ENCODE measurements at places on chromosomes 6 and 20. TPM values are rescaled to one million over a fixed set of nuclear protein-coding genes. Genes with fewer than 3 reads are reported as not detected.

GRCh38 chr6:7784248-7784647 is 58.3 kb downstream of the BMP6 start:
- no peak overlapping the region for H3K4me3 ChIP-seq
- peaks cover 37% of the 10 kb centered on the region for H3K4me1 ChIP-seq
- DNase-seq, result no peak
- H3K27ac ChIP-seq, result no peak overlapping the region

- peaks cover 5% of the 10 kb centered on the region for H3K27me3 ChIP-seq
- no peaks in the 10 kb centered on the region for H3K36me3 ChIP-seq
- DNase-seq, result no peak
- no peak overlapping the region for H3K4me3 ChIP-seq
- H3K4me1 ChIP-seq, result no peaks in the 10 kb centered on the region
Measured at GRCh38 chr6:122604676-122605075, 5.5 kb upstream of the PKIB start.

SLPI gene
- total RNA-seq, result 1.7 TPM

FERMT1 gene
- total RNA-seq, result 4.2 TPM

- H3K27ac ChIP-seq, result no peak overlapping the region
- no peaks in the 10 kb centered on the region for H3K4me1 ChIP-seq
- no peaks in the 10 kb centered on the region for H3K36me3 ChIP-seq
- no peak for DNase-seq
- no peaks in the 10 kb centered on the region for H3K27me3 ChIP-seq
- H3K4me3 ChIP-seq, result no peak overlapping the region
Measured at GRCh38 chr6:167266830-167267555, 24.1 kb upstream of the UNC93A start.

GRCh38 chr6:33171880-33172687 is 20.2 kb downstream of the COL11A2 start:
- H3K4me1 ChIP-seq, result no peaks in the 10 kb centered on the region
- no peak overlapping the region for H3K4me3 ChIP-seq
- H3K36me3 ChIP-seq, result no peaks in the 10 kb centered on the region

DNA sequence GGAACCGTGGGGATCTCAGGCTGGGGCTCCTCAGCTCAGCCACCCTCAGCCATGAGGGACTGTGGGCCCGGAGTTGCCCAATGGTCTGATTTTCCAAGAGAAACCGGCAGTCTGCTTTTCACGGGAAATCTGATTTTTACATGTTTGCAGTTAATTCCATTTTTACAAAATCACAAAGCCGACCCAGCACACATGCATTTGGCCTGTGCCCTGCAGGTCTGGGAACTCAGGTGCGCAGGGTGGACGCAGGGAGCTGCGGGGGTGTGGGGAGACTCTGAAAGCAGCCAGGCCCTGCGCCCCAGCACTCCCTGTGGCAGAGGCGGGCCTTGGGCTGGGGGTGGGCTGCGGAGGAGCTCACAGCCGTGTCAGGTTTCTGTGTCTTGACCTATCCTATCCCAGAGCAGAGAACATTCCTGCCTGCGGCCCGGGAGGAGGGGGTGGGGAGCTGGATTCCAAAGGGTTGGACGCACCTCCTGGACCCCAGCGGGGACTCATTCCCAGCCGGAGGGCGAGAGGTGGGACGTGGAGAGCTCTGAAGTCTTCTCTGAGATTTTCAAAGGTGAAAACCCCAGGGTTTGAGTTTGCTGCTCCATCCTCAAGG is 60.6 kb downstream of the ADNP start:
- DNase-seq, result no peak
- H3K36me3 ChIP-seq, result no peaks in the 10 kb centered on the region
- H3K4me1 ChIP-seq, result no peaks in the 10 kb centered on the region

- H3K4me3 ChIP-seq, result peak overlapping the region; percentile 70
- H3K36me3 ChIP-seq, result no peaks in the 10 kb centered on the region
- no peaks in the 10 kb centered on the region for H3K27me3 ChIP-seq
Measured at GRCh38 chr6:26033941-26034354, 53.3 kb upstream of the HFE start.

GRCh38 chr6:13763740-13764381 is 50.5 kb downstream of the MCUR1 start:
- H3K36me3 ChIP-seq, result no peaks in the 10 kb centered on the region
- no peak for DNase-seq
- no peak overlapping the region for H3K27ac ChIP-seq
- H3K4me1 ChIP-seq, result peaks cover 56% of the 10 kb centered on the region

BMP5 gene
- total RNA-seq, result not detected

C6orf58 gene
- not detected for total RNA-seq

GRCh38 chr6:138945354-138945753 is 42.7 kb downstream of the REPS1 start:
- no peaks in the 10 kb centered on the region for H3K27me3 ChIP-seq
- DNase-seq, result peak; percentile 5
- H3K36me3 ChIP-seq, result 0 out of 2 replicates have a peak, but pooled peaks cover 6% of the 10 kb centered on the region
- peaks cover 8% of the 10 kb centered on the region for H3K4me1 ChIP-seq
- H3K27ac ChIP-seq, result no peak overlapping the region

SGK2 gene
- not detected for total RNA-seq

DNA sequence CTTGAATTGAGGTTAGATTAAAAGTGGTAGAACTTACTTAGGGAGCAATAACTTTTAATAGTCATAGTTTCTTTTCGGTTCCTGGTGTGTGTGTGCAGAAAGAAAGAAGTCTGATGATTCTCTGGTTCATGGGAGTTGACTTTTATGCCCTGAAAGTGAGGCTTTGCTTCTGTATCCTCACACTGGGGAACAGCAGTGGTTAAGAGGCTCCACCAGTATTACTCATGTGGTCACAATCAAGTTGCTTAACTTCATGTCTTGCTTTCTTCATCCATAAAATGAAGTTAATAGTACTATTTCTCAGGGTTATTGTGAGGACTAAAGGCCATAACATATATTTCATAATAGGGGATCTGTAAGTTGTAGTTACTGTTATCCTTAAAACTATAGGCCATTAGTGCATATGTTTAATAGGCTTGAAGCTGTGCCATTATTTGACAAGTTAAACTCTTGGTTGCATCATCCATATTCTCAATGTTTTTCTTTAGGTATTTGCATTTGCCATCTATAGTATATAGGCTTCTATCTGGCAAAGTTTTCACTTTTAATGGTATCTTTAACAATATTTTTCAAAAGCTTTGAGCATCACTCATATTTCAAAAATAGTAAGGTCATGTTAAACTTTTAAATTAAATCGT is 262.4 kb downstream of the PLCB1 start:
- peak; percentile 83 for DNase-seq
- H3K27ac ChIP-seq, result peak overlapping the region; percentile 32
- H3K36me3 ChIP-seq, result no peaks in the 10 kb centered on the region
- H3K27me3 ChIP-seq, result no peaks in the 10 kb centered on the region
- H3K4me1 ChIP-seq, result peaks cover 10% of the 10 kb centered on the region
- H3K4me3 ChIP-seq, result no peak overlapping the region

GPX5 gene
- not detected for total RNA-seq

DNA sequence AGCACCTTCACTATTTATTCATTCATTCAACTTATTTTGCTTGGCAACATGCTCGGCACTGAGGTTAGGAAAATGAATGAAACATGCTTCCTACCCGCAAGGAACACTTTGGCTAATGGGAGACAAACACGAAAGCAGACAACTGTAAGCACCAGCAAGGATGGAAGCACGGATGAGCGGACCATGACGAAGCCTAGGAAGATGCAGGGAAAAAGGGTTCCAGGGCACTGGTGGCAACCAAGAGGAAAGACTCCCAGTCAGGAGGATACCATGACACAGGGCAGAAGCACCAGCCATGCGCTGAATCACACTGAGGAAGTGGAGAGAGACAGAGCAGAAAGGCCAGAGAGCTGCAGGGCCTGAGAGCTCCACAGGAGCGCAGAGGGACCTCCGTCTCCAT is 9.8 kb downstream of the PDE10A start:
- H3K4me3 ChIP-seq, result no peak overlapping the region
- H3K27me3 ChIP-seq, result peaks cover 9% of the 10 kb centered on the region
- no peak overlapping the region for H3K27ac ChIP-seq
- no peaks in the 10 kb centered on the region for H3K4me1 ChIP-seq

- H3K36me3 ChIP-seq, result no peaks in the 10 kb centered on the region
- no peak overlapping the region for H3K4me3 ChIP-seq
- H3K27me3 ChIP-seq, result no peaks in the 10 kb centered on the region
Measured at GRCh38 chr6:109172101-109172746, 76.9 kb downstream of the CEP57L1 start.

- H3K4me1 ChIP-seq, result no peaks in the 10 kb centered on the region
- no peak overlapping the region for H3K4me3 ChIP-seq
- H3K27ac ChIP-seq, result no peak overlapping the region
Measured at GRCh38 chr6:17892097-17892686, 95.2 kb downstream of the KIF13A start.

- peaks cover 72% of the 10 kb centered on the region for H3K4me1 ChIP-seq
- no peak for DNase-seq
- H3K27me3 ChIP-seq, result no peaks in the 10 kb centered on the region
- no peak overlapping the region for H3K4me3 ChIP-seq
Measured at GRCh38 chr20:50514750-50515149, 4.6 kb downstream of the PTPN1 start.

SIRPD gene
- total RNA-seq, result not detected

CST4 gene
- total RNA-seq, result not detected

ACSS1 gene
- total RNA-seq, result 1.1 TPM

DNA sequence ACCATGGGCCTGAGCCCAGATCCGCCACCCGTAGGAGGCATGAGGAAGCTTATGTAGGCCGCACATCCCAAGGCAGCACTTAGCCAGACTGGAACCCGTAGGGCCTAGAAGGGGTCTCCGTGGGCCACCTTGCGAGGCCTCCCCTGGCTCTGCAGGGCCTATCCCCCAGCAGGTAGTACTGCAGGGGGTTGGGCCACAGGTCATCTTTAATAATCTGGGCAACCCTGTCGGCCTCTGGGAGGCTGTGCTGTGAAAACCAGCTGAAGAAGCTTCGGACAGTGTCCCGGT is 18.5 kb downstream of the PLAGL2 start:
- peak overlapping the region; percentile 77 for H3K4me3 ChIP-seq
- no peaks in the 10 kb centered on the region for H3K27me3 ChIP-seq
- H3K27ac ChIP-seq, result no peak overlapping the region
- no peak for DNase-seq

DNA sequence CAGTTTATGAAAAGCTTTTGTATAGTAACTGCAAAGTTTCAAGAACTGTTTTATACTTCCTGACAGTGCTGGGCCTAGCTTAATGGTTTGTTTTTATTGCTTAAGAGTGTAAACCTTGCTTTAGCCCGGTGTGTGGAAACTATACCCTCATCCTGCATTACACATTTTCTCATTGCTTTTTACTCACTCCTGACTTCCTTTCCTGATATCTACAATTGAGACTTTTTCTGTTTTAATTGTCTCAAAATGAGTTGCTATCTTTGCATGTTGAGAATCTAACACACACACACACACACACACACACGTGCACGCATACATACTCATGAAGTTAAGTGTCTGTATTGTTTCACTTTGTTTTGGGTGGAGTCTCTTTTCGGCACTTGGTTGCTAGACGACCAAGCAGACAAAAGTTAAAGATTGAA is 16.7 kb downstream of the BMP2 start:
- peaks cover 7% of the 10 kb centered on the region for H3K4me1 ChIP-seq
- no peaks in the 10 kb centered on the region for H3K36me3 ChIP-seq
- H3K4me3 ChIP-seq, result peak overlapping the region; percentile 34
- peak; percentile 56 for DNase-seq

DNA sequence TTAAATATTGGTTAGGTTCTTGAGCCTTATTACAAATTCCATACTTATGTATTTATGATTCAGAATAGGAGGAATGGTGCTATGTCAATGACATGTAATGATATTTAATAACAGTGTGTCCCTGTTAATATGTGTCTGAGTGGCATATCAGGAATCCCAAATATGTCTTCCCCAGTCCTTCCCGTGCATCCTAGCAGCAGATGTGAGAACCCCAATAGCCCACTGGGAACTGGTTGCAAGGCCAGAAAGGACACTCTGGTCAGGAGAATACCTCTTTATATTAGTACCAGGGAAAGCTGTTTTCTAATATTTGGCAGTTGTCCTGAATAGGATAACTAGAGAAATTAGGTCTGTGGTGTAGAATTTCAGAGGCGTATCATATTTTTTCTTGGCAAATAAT is 159.1 kb upstream of the PDE7B start:
- no peaks in the 10 kb centered on the region for H3K27me3 ChIP-seq
- no peaks in the 10 kb centered on the region for H3K4me1 ChIP-seq
- no peak overlapping the region for H3K27ac ChIP-seq
- no peak for DNase-seq
- no peak overlapping the region for H3K4me3 ChIP-seq
- H3K36me3 ChIP-seq, result no peaks in the 10 kb centered on the region

GRCh38 chr20:63017826-63018411 is 11.2 kb upstream of the BHLHE23 start:
- H3K4me1 ChIP-seq, result no peaks in the 10 kb centered on the region
- H3K4me3 ChIP-seq, result no peak overlapping the region
- no peak overlapping the region for H3K27ac ChIP-seq
- peaks cover 56% of the 10 kb centered on the region for H3K27me3 ChIP-seq
- H3K36me3 ChIP-seq, result no peaks in the 10 kb centered on the region
- DNase-seq, result no peak

PACSIN1 gene
- not detected for total RNA-seq

DNA sequence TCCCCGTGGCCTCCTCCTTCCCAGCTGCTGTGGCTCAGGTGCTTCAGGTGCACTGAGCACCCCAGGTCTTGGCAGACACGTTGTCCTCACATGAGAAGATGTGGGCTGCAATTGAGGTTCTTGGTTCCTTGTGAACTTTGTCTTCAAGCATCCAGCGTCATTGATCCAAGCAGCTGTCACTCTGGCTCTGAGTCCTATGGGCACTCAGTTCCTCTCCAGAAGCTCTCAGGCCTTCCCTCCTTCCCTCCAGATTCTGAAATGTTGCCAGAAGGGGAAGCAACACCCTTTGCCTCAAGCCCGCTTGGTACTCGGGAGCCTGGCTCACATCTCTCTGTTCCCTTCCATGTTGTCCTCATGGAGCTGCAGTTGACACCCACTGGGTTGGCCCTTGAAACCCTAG is 8.4 kb upstream of the MRGBP start:
- H3K4me1 ChIP-seq, result 0 out of 2 replicates have a peak, but pooled peaks cover 10% of the 10 kb centered on the region
- H3K36me3 ChIP-seq, result no peaks in the 10 kb centered on the region
- H3K27me3 ChIP-seq, result no peaks in the 10 kb centered on the region
- no peak overlapping the region for H3K27ac ChIP-seq

- no peaks in the 10 kb centered on the region for H3K36me3 ChIP-seq
- H3K4me3 ChIP-seq, result no peak overlapping the region
- peaks cover 52% of the 10 kb centered on the region for H3K4me1 ChIP-seq
- H3K27ac ChIP-seq, result no peak overlapping the region
- DNase-seq, result no peak
Measured at GRCh38 chr20:45066372-45066771, 34.6 kb downstream of the KCNS1 start.
